ENCODE measurements at places on chromosomes 3 and 15.

- DNase-seq: no peak
Measured at GRCh38 chr3:38545983-38546382, 49.8 kb downstream of the EXOG start.

- DNase-seq: no peak
Measured at GRCh38 chr3:160577093-160577492, 11.7 kb upstream of the KPNA4 start.

DNA sequence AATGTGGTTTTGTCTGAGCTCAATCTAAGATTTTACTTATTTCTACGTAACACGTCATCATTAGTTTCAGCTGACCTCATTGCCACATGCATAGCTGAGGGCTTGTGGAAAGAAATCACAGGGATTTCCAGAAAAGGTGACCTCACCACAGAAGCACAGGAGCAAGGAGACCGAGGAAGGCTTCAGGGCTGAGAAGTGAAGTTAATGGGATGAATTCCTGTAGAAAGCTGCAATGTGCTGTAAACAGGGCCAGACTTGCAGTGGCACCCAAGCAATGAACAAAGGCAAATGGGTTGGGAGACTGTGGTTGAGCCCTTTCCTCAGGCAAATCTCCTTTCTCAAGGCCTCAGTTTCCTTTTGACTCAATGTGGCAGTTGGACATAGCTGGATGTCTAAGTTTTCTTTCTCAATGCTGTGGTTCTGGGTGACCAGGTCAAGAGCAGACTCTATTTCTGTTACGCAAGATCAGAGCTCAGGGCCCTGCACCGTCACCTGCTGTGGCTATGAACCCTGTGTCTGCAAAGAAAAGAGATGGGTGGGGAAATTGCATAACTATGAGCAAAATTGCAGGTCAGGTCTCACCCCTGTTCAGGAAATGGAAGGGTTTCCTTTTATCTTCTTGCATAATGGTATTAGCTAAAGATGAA lies 252.2 kb upstream of the TBL1XR1 start:
- DNase-seq: no peak

- DNase-seq: no peak
Measured at GRCh38 chr3:72082776-72083462, 298.0 kb upstream of the PROK2 start.

DNA sequence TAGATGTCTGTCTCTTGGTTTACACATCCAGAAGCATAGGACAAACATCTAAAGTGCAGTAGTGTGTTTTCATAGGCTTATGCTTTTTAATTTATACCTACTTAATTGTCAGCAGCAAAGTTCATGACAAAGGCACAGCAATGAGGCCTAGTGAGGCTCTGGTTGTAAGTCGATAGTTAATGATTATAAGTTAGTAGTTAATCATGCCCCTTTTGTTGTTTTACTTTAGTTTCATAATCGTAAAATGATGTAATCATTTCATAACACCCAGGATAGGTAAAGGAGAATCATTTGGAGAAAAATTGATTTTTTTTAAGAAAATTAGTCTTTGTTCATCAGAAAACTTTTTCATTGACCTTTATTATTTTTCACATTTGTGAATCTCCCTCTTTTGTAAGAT lies 351.9 kb downstream of the LSAMP start:
- DNase-seq: no peak

GRCh38 chr3:73255609-73256029 lies 194.2 kb downstream of the EBLN2 start:
- peak; percentile 58 for DNase-seq

DNA sequence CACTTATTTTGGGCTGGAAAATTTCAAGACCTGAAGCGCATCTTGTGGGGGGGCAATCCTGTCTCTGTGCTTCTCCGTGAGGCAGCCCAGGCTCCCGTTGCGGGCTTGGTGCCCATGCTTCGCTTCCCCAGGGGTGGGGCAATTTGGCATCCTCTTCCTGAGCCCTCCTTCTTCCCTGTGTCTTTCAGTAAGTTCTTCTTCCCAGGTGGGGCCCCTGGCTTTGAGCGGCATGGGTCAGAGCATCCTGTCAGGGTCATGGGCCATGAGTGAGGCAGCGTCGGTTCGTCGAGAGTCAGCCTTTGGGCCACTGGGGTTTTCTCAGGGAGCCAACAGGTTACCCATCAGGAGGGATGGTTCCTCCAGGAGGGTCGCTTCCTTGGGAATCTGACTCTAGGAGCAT lies 200.7 kb downstream of the UBE3A start:
- DNase-seq: no peak

DNA sequence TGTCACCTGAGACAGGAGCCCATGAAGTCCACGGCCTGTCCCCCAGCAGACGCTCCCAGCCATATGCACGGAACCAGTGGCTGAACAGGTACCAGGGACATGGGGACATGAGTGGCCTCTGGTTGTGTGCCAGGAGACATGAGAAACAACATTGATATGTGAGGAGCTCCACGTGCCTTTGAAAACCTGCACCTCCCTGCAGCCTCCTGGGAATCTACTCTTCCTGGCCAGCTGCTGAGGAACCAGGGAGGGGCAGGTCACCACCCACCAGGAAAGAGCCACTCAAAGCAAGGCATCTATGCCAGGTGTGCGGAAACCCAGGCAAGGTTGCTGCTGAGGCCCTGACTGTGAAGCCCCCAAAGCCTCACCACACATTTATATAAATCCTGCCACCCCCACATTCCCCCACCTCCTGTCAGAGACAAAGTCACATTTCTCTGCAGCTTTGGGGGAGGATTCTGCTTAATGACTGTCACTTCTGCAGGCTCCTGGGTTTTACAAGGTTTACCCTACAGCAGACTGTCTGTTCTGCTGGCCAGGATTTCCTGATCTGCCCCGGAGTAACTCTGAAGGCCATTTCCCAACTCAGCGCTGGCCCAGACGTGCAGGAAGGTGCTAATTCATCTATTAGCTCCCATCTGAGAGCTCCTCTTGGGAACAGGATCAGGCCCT lies 110.8 kb downstream of the ADCY5 start:
- DNase-seq: no peak

DNA sequence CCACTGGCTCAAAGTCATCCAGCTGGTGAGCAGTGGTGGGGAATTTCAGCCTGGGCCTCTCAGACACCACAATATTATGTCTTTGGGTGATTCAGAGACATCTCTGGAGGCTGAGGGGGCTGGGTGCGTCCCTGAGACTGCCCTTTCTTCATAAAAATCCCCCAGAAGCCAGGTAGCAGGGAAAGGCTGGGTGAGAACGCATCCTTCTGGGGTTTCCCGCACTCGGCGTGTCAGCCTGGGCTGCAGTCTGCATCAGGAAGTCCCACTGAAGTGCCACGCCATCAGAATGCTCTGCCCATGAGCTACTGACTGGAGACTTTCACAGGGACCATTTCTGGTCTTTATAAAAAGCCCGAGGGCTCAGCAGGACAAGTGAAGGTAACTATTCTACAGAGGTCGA lies 148.8 kb upstream of the SLC6A11 start:
- no peak for DNase-seq

DNA sequence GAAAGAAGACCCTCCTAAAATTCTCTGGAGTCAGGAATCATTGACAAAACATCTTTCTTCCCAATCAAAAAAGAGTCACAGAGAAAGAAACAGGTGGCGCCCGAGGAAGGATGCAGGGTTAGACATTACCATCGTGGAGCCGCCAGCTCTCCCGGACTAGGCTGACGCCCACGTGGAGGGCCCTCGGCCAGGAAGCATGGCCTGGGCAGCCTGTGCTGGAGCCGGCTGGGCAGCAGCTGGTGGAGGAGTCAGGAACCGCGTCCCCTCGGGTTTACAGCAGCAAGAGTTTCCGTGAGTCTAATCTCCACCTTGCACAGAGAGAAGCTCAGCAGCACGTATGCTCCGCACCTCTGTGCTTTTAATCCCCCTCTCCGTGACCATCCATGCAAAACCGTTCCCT lies 533.7 kb upstream of the ATP11B start:
- no peak for DNase-seq

- DNase-seq: peak; percentile 99
Measured at GRCh38 chr3:134333522-134334181, 40.6 kb downstream of the AMOTL2 start.

DNA sequence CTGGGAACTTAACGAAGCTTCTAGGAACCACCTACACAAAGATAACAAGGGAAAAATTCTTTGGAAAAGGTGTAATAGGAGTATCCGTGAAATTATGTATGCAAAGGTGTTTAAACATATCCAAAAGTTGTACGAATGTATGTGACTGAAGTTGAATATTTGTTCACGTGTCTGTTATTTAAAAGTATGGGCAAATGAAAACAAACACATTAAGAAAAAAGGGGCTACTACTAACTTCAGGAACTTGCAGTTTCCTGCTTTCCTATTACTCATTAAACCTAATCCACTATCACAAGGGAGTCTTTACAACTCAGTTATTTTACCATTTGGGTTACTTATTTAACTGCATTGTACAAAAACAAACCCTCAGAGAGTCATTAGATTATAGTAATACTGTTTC lies 33.9 kb upstream of the GRAMD1C start:
- DNase-seq: no peak

DNA sequence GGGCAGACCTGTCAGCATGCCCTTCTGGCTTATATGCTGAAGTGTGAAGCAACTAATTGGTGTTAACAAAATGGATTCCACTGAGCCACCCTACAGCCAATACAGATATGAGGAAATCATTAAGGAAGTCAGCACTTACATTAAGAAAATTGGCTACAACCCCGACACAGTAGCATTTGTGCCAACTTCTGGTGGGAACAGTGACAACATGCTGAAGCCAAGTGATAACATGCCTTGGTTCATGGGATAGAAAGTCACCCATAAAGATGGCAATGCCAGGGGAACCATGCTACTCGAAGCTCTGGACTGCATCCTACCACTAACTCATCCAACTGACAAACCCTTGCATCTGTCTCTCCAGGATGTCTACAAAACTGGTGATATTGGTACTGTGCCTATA lies 9.4 kb downstream of the PIK3CB start:
- DNase-seq: no peak

GRCh38 chr3:124886168-124887056 lies 753 bp downstream of the ITGB5 start:
- DNase-seq: peak; percentile 51

- DNase-seq: no peak
Measured at GRCh38 chr3:12415014-12415680, 69.1 kb upstream of the TSEN2 start.

- DNase-seq: peak; percentile 80
Measured at GRCh38 chr15:88954431-88955277, 41.5 kb upstream of the MFGE8 start.

DNA sequence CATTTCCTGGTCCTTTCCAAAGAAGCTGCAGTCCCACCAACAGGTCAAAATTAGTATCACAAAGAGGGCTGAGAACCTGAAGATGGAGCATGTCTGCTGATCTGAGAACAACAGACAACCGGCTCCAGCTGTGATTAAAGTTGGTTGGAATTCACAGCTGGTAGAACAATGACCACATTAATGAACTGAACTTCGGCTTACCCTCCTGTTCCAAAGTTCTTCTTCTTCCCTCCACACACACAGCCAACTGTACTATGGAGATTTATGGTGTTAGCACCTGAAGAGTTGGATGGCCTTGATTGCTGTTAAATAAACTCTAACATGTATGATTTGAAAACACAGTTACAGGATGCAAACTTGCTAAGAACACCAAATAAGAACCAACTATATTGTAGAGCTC lies 27.4 kb upstream of the ROPN1 start:
- DNase-seq: no peak

DNA sequence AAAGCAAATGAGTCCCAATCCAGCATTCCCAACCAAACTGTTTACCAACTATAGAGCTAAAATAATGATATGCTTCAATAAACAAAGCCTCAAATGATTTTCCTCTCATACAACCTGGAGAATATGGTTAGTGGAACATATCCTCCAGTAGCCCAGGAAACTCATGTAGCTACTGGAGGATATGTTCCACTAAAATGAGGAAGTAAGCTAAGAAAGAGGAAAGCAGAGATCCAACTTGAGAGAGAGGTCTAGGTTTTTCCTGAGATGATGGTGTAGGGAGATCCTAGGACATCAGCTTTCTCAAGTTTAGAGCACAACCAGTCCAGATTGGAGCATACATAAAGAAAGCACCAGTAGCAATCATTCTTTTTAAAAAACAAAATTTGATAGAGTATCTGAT lies 44.6 kb upstream of the SLC4A7 start:
- no peak for DNase-seq

- DNase-seq: peak; percentile 92
Measured at GRCh38 chr15:66657185-66658020, 44.6 kb upstream of the SMAD6 start.

DNA sequence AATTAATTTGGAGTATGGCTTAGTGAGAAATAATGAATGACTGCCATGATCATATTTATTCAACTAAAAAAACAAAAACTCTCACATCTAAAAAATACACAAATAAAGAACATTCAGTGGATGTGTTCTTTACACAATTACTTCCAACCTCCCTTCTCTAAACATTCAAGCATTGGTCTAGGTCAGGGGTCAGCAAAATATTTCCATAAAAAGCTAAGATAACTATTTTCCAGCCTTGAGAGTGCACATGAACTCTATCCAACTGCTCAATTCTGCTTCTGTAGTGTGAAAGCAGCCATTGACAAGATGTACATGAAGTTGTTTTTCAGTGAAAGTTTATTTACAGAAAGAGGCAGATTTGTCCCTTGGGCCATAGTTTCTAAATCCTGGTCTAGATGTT lies 406.3 kb downstream of the MAGI1 start:
- no peak for DNase-seq

GRCh38 chr15:51726302-51727073 lies 11.0 kb downstream of the LYSMD2 start:
- peak; percentile 93 for DNase-seq

GRCh38 chr3:66115858-66116654 lies 77.3 kb upstream of the MAGI1 start:
- peak; percentile 93 for DNase-seq

- DNase-seq: no peak
Measured at GRCh38 chr3:109923431-109923830, 586.1 kb upstream of the DPPA4 start.

GRCh38 chr15:37019479-37020433 lies 80.6 kb downstream of the MEIS2 start:
- no peak for DNase-seq

DNA sequence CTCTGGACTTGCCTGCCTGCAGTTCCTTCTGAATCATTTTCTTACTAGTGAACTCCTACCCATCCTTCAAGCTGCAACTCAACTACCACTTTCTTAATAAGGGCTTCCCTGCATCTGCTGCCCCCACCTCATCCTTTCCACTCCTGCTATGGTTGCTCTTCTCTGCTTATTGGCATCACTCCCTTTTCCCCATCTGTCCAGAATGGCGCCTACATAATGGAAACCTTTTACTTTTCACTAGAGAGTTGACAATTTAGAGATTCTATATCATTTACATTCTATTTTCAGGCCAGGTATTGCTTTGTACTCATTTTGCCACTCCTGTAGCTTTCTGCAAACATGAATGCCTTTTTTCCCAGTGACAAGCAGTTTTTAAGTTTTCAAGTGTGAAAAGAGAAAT lies 1.9 kb upstream of the EPHA3 start:
- DNase-seq: no peak

- DNase-seq: no peak
Measured at GRCh38 chr3:161925749-161926360, 429.2 kb downstream of the OTOL1 start.

DNA sequence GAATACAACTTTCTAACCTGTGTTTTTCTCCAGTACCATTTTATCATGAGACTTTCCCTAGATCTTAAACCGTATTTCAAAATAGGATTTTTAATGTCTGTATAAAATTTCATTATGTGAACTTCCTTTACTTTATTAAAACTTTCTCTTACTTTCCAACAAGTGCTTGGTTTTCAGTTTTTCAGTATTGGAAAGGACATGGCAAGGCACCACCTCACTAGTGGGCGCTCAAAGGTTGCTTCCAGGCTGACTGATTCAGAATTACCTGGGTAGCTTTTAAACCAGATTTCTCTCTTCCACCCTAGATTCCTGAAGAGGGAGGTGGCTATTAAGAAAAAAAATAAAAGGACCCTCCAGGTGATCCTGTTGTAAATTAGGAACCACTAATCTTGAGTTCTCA lies 236.6 kb downstream of the SOX2 start:
- DNase-seq: no peak
